ENCODE measurements at places on chromosomes 5 and 9.

DNA sequence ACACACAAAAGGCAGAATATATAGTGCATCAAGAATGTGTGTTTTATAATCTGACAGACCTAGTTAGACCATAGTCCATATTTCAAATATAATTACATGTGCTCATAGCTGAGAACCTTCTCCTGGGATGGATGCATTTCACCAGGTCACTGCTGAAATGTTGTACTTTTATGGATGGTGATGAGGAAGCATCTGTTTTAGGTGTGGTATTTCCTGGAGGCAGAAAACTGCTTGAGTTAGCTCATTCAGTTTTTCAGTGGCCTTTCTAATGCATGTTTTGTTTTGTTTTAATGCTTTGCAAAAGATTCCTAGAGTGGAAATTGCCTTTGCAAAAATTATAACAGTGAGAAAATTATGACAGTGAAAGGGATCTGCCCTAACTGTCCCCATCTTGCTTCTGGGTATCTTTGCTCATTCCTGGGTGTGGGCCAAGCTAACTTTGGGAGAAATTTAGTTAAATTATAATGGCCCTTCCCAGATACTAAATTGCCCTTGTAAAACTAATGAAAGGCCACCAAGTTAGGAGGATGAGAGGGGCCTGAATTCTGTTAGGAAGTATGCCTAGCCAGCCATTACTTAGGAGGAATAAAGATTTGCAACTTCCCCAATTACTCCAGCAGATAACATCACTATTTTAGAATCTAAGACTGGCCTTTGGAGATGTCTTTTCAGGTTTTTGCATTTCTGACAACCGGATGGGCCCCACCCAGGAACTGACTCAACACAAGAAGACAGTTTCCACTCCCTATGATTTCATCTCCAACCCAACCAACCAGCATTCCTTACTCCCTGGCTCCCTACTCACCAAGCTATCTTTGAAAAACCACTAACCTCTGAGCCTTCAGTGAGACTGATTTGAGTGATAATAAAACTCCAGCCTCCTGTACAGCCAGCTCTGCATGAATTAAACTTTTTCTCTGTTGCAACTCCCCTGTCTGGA, 7.0 kb upstream of the IL12B start:
- no peak for DNase-seq

DNA sequence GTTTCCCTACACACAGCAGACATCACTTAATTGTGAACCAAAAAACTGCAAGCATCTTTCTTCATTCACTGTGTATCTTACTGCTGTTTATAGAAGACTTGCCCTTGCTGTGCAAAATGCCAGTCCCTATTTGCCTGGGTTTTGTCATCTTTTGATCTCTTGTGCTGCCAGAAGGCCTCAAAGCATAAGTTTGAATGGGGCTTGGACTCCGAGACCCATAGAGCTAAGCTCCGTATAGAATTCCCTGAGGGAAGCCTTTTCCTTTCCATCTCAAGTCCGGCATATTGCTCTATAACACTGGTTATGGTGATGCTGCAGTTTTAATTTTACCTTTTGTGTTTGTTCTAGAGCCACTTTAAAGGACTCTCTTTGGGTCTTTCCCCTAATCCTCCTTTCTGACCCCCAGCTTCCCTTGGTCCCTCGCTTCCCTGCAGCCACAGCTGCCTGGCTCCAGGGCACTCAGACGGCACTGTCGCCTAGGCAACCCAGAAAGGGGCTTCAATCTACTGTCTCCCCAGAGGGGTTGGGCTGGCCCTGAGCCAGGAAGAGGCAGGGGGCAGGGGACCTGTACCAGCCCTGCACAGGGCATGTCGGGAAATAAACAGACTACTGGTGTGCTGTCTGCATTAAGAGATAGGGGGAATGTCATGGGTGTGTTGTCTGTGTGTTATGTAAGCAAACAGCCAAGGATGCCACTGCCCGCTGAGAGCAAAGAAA, 73.4 kb upstream of the MELK start:
- DNase-seq, result no peak

- no peak for DNase-seq
These were observed at the start of gene PCDHGC4 for GRCh38 chr5:141484641-141485311. TSS of gene PCDHGC4 (plus strand) at chr5:141485030. CDS start at chr5:141485174, 144 bp downstream.

GRCh38 chr5:75668977-75669689, 48.1 kb downstream of the POC5 start:
- no peak for DNase-seq

Data from thoracic aorta (tissue), 2 donors.